ENCODE measurements at places on chromosomes 12 and 14. TPM values are rescaled to one million over a fixed set of nuclear protein-coding genes. Genes with fewer than 3 reads are reported as not detected.

Gene SCARB1
- 7.3 TPM for total RNA-seq

Gene POTEM
- not detected for total RNA-seq

Gene UTP20
- total RNA-seq = 14.8 TPM

Gene ABCC9
- total RNA-seq = 104 TPM

Gene PIK3C2G
- total RNA-seq = 0.18 TPM

Gene DDHD1
- 7.0 TPM for total RNA-seq

Gene RASAL1
- 0.04 TPM for total RNA-seq

Gene GARIN6
- total RNA-seq = not detected

Gene DIO2
- total RNA-seq = 0.80 TPM

Gene KCNMB4
- 8.2 TPM for total RNA-seq

Gene MYL2
- 113 TPM for total RNA-seq

Gene DNAH10
- total RNA-seq = 1.5 TPM

Gene TAC3
- total RNA-seq = 0.09 TPM

Gene KIF5A
- 0.04 TPM for total RNA-seq

Gene GPR132
- total RNA-seq = 0.75 TPM

Gene PLEKHH1
- total RNA-seq = 0.75 TPM

Gene TAS2R20
- total RNA-seq = 2.5 TPM

Gene ADAM21
- total RNA-seq = 0.09 TPM

Gene KRT86
- total RNA-seq = 0.04 TPM

Gene TPH2
- total RNA-seq = not detected
